Activated T-helper 2 cell treated with anti-CD3 and anti-CD28 coated beads, Interferon-gamma antibody, Interleukin-2, Interleukin-4, amounts not matched to agents 10 μg/mL and 5 μg/mL and 100 μg/mL, durations not matched to agents 14 hours and 24 hours and 36 hours (primary cell): ENCODE measurements at places on chromosomes 11 and 22. TPM values are rescaled to one million over a fixed set of nuclear protein-coding genes. Genes with fewer than 3 reads are reported as not detected.

- DNase-seq: no peak
Observed at GRCh38 chr11:33540946-33541915, 159.4 kb downstream of the C11orf91 start.

DNA sequence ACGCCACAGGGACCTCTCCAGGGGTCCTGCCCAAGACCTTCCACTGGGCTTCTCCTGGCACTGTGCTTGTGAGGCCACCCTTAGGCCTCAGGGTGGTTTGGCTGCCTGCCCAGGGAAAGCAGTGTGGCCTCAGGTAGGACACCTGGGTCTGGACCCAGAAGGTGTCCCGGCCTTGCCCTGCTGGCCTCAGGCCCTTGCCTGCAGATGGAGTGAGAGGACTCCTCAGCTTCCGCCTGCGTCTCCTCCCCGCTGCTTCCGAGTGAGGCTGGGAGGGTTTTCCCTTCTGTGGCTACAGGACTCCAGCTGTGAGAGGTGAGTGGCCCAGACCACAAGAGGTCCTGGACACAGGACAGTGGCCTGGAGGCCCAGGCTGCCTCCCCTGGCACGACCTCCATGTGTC, 60.4 kb downstream of the WNT7B start:
- no peak for DNase-seq

- DNase-seq: no peak
Observed at GRCh38 chr11:11416917-11417316, 63.9 kb upstream of the CSNK2A3 start.

- DNase-seq: no peak
Observed at GRCh38 chr22:49845666-49846459, 7.8 kb upstream of the ZBED4 start.

The PARVG gene
- 73.5 and 75.6 TPM in 2 replicates for total RNA-seq

DNA sequence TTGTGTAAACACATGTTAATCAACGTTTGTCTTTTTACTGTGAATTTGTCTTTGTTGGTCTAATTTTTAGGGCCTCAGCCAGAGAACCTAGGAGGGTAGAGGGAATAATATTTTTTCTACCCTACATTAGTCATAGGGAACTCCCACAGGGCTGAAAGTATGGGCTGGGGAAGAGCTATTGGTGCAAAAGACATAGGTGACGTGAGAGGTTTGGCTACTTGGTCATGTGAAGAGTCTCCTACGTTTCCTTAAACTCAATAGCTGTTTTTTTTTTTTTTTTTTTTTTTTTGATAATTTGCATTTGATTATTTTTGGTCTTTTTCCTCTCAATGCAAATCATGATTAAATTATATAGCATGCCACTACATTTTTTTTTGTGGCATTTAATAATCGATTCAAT, 15.9 kb upstream of the MMP7 start:
- no peak for DNase-seq

DNA sequence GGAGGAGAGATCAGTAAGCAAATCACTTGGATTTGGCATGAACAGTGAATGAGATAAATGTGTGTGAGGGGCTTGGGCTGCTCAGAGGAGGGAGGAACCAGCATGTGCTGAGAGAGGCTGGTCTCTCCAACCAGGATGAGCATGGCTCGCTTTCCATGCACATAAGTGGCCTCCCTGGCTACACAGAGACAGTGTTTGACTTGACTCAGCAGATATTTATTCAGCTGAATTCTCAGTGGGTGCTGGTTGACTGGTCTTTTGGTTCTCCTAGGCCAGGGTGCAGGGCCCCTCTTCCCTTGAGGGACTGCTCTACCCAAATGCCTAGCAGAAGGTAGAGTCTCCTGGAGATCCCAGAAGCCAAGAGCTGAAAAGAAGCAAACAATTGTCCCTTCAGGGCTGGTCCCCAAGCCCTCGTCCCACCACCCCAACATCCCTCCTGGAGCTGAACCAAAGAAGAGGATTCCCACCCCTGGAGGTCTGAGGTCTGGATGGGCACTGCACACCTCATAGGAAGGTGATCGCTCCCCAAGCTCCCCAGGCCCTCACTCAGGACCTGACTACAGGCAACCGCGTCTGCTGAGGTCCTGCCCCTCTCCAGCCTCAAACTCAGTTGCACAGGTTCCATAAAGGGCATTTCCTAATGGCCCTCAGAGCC, 3.3 kb upstream of the TRIM29 start:
- DNase-seq: no peak

- DNase-seq: no peak
Observed at GRCh38 chr11:83568516-83568915, 282.3 kb upstream of the CCDC90B start.
